ENCODE measurements at places on chromosomes 1 and 21.

GRCh38 chr1:162903246-162903645 is 42.3 kb upstream of the CCDC190 start:
- no peak for DNase-seq

DNA sequence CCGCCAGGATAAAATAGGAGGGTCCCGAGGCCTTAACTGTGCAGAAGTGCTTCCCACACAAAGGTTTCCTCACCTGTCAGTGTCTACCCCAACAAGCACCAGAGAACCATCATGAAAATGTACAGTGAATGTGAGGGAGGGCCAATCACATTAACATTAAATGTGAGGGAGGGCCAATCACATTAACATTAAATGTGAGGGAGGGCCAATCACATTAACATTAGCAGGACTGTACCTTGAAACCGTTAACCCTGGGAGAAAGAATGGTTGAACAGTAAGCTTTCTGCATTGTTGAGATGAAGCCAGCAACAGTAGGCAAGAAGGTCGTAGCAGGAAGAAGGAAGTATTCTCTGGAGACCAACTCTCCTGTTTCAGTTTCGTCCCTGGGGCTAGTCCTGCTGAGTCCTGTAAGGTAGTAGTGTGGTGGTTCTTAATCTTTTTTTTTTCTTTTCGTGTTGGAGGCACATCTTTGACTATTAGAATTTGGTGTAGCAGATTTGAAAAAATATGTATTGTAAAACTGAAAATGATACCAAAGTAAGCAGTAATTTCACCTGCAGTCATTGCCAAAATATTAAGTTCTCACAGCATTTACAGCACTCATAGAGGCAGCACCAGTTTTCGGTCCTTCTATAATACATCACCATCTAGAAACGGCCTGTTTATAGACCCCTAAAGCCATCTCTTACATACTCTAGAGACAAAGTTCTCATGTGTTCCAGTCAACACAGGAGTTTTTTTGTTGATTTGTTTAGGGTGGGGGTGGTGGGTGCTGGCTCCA is 98.6 kb upstream of the PPP2R5A start:
- DNase-seq, result no peak

DNA sequence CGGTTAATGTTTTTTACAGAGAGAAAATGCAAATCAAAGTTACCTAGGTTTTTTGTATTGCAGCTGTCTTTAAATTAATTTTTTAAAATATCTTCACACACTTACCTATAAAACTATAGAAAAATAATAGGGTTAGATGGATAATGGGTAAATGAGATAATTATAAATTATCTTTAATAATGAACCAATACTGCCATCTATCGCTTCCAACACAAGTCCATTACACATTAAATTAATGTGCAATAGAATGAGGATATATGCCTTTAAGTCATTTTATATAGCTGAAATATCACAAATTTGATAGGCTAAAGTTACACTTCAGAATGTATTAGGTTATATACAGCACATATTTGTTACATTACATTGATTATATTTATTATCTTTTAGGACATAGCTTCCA is 2212.8 kb downstream of the MRPL39 start:
- DNase-seq, result no peak

DNA sequence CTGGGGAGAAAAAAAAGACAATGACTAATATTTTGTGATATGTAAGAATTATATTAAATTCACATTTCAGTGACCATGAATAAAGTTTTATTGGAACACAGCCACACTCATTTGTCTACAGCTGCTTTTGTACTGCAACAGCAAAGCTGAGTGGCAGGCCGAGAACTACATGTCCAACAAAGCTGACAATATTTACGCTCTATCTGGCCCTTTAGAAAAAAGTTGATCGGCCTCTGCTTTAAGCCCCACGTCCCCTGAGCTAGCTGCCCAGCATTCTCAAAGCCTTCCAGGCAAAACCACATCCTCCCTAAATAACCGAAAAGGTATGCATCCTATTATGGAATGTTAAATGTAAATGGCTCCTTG is 8.6 kb downstream of the SLC2A1 start:
- DNase-seq, result no peak

DNA sequence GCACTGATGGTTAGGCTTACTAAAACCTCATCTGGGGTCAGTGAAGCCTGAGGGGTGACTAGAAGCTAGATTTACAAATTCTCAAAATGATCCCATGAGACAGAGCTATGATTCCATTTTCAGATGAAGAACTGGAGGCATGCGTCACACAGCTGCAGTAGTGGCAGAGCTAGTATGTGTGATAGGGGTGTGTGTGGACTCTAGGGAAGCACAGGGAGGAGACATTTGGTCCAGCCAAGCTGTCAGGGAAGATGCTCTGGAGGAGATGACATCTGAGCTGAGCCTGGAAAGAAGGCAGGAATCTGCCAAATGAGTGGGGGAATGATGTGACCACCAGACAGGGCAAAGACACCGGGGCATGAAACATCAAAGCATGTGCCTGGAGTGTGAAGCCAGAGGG is 12.0 kb upstream of the KCND3 start:
- DNase-seq, result no peak

- DNase-seq, result no peak
These were observed 10.7 kb upstream of the ARHGEF16 start for GRCh38 chr1:3443807-3444206.

DNA sequence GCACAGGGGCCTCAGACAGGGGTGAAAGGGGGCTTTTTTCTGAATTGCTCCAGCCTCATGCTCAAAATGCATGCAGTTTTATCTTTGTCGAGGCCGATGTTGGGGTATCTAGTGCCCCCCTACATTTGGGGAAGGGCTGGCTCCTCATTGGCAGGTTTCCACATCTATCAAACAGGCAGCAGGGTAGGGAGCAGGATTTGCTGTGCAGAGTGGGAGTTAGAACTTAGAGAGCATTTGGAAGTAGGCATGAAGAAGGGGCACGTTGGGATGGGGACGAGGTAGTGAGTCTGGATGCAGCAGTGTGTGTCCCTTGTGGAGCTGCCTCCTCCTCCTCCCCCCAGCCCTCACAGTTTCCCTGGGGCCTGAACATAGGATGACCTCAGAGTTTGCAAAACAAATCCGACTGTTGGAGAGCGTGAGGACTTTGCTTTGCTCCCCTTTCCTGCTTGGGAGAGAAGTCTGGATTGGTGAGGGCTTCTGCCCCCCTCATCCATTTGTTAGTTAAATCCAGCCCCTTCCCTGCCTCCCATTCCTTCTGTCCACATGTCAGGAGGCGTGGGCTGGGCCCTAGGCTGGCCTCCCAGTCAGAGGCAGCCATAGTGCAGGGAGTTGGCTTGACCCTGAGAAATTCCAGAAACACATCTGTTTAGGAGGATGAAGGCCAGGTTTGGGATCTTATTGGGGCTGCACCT is 36.9 kb upstream of the GPR37L1 start:
- DNase-seq, result no peak
